Immature natural killer cell (primary cell): ENCODE measurements at places on chromosomes 11 and 22.

GRCh38 chr22:38135133-38135706 lies 24.7 kb upstream of the BAIAP2L2 start:
- DNase-seq: no peak

DNA sequence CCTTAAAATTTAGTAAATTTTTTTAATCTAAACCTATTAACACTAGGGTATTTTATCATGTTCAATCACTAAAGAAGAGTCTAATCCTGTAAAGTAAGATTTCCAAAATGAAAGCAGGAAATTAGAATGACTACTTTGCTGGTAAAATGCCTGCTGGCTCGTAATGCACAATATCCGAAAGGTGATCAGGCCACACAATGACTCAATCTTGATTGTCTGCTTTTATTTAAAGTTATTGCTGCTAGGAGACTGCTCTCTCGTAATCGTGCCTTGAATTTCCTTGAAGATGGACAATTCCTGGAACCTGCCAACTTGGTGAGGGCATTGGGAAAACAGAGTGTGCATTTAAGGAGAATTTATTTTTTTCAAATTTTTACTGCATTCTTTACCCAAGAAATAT lies 1786.5 kb upstream of the RAG2 start:
- no peak for DNase-seq

- no peak for DNase-seq
Observed at GRCh38 chr11:35841733-35842132, 102.1 kb upstream of the LDLRAD3 start.

DNA sequence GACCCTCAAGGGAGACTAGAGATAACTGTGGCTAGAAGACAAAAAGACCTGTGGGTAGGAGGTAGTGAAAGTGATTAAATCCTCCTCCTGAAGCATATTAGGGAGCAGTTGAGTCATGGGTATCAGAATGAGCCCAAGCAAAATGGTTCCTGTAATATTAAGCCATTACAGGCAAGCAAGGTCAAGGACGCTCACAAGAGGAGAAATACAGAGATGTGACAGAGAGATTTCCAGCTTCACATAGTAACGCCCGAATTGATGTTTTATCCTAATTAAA lies 77.7 kb downstream of the FAM76B start:
- DNase-seq: no peak

DNA sequence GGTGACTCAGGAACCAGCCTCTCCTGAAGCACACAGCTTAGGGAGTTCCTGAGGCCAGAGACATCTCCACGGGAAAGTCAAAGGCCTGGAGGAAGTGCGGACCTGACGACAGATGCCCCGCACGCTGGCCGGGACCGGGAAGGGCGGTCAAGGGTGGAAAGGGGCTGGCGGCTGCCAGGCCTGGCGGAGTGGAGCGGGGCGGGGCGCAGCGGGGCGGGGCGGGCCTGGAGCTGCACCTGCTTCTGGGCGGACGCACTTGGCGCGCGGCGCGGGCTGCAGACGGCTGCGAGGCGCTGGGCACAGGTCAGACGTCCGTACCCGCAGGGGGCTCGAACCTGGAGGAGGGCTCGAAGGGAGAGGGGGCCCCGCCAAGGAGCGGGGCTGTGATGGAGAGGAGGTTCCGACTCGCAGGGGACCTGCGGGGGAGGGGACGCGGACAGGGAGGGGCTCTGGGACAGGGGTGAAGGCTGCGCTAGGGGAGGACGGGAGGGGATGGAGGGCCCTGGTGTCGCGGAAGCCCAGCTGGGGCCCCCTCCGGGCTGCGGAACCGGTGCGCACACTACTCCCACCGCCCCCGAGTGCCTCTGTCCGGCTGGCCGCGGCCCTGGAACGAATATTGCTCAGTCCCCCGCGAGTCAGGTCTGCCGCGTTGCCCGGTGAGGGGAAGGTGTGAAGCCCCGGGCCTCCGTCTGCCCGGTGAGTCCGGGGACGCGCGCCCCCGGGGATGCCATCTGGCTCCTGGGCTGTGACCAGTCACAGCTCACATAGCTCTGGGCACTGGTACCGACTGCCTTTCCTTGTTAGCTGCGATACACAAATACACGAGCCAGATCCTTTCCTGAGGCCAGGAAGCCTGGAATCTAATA lies at the start of gene TMEM45B:
TMEM45B (plus strand) TSS at position 253 of the 866 bp plus-strand sequence. CDS start 36,635 bp downstream, outside the sequence.
- DNase-seq: no peak

DNA sequence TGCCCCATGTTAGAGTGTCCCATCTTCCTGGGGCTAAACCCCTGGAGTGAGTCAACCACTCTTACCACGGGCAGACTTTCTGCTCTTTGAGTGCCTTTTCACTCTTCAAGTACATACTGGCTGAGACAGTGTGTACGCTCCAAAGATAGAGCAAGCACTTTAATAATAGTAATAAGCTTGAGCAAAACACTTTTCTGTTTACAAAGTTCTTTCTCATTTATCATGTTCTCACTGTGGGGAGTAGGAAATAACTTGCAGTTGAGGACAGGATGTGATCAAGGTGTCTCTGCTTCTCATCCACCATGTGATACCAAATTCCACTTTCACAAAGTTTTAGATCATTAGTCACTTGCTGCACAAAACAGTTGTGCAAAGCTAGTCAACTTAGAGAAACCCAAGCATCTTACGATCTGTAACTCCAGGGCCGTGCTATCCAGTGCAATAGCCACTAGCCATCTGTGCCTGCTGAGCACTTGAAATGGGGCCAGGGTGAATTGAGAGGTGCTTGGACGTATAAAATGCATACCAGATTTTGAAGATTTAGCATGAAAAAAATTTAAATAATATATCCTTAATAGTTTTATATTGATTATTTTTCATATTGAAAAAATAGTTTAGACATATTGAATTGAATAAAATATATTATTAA lies 135.3 kb downstream of the KIF18A start:
- DNase-seq: no peak

GRCh38 chr22:37898441-37899181 lies 7.5 kb upstream of the MICALL1 start:
- DNase-seq: no peak

DNA sequence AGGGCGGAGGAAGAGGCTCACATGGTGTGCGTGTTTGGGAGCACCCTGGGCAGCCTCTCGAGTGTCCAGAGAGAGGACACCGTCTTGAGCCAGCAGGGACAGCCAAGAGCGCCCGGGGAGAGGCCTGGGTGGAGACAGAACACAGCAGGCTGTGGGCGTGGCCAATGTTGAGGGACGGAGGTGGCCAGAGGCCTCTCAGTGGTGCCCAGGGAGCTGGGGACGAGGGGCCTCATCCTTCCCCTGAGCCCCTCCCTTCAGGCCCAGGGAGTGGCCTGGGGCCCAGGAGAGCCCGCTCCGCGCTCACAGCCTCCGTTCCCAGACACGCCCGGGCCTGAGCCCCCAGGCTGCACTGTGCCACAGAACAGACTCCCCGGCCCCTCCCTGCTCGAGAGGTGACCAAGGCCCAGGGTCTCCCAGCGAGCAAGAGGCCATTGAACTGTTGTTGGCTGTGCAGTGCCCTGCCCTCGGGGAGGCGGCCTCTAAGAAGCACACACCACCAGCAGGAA lies 48.4 kb downstream of the CDKN1C start:
- DNase-seq: no peak

GRCh38 chr11:94849839-94850238 lies 81.7 kb downstream of the AMOTL1 start:
- DNase-seq: no peak

GRCh38 chr22:44427611-44428470 lies 70.2 kb downstream of the RTL6 start:
- DNase-seq: no peak

GRCh38 chr11:68028802-68029545 lies 1.5 kb upstream of the NDUFS8 start:
- no peak for DNase-seq

- no peak for DNase-seq
Observed at GRCh38 chr11:5937868-5938602, 4.0 kb upstream of the OR56A3 start.

DNA sequence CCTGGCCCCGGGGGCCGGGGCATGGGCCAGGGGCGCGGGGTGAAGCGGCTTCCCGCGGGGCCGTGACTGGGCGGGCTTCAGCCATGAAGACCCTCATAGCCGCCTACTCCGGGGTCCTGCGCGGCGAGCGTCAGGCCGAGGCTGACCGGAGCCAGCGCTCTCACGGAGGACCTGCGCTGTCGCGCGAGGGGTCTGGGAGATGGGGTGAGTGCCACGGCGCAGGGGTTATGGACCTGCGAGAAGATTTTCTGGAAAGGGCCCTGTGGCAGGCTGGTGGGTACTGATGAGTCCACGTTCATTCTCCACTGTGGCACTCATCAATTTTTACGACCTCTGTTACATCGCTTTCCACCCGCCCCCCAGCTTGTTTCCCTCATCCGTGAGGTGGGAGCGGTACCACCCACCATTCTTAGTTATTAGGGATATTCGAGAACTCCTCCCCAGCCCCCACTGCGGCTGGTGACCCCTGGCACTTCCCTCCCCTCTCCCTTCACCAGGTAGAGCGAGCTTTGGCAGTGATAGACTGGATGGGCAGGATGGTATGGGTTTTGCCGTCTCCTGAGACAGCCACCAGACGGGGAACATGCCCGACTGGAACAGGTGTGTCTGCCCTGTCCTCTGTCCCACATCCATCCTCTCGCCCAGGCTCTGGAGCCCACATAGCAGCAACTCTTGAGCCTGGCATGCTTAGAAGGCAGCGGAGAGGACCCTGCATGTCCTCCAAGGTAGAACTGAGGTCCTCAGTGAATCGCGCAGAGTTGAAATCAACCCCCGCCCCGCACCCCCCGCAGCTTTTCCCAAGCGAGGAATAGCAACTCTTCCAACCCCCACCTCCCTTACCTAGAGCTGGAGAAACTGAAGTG lies 562 bp downstream of the DGAT2 start:
- no peak for DNase-seq

DNA sequence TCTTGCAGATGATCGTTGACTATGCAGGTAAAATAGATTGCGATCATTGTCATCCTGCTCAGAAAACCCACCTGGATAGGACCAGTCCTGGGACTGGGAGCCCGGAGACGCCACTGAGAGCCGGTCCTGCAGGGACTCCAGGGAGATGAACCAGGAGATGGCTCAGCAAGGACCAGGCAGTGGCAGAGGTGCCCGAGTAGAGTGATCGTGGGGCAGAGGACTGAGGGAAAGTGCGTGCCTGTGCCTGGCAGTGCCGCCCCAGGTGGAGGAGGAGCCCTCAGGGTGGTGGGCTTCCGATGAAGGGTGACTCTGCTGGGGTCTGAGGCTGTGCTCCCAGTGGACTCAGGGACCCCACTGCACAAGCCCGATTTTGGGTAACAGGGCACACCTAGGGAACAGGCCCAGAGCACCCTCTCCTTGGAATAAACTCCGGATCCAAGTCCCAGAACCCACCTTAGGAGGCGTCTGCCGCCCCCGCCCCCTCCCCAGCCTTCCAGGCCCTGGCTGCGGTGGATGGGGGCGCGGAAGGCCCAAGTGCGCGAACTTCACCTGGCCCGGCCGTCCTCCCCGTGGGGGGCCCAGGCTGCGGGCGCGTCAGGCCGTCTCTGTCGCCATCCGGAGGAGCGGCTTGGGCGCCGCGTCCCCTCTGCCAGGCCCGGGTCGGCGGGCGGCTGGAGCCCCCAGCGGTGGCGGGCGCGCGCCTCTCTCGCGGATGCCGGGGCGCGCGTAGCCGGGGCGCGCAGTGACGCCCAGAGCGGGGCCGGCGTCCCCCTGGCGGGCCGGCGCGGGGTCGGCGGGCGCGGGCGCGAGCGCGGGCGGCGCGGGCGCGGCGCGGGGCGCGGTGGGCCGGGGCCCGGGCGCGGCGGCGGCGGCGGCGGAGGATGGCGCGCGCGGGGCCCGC lies 1338.8 kb downstream of the BRD1 start:
- no peak for DNase-seq

DNA sequence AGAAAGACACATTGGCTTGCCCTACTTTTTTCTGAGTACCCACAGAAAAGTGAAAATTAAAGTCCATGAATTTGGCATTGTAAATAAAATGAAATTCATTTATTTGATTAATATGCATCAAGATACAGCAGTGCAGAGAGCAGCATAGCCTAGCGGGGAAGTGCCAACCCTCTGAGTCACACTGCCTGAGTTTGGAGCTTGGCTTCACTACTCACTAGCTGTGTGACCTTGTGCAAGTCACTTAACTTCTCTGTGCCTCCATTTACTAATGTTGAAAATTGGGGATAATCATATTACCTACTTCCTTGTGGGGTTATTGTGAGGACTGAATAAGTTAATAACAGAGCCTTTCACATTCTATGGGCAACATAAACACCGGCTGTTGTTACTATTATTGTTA lies 111.5 kb upstream of the CSNK2A3 start:
- DNase-seq: no peak

DNA sequence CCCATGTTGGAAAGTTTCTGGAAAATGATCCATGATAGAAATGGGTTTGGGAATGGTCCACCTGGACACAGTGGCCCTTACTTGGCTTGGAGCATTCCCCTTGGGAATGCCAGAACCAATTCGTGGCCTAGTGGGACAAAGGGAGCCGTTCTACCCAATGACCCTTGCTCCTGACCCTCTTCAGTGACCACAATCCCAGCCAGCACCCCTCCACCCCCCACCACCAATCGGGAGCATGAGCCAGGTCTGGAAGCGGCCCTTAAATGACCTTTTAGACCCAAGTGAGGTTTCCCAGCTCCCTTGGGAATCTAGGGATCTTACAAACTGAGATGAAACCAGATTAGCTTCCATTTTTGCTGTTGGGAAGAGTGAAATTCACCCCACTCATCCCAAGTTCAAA lies 51.3 kb upstream of the CDON start:
- DNase-seq: no peak

DNA sequence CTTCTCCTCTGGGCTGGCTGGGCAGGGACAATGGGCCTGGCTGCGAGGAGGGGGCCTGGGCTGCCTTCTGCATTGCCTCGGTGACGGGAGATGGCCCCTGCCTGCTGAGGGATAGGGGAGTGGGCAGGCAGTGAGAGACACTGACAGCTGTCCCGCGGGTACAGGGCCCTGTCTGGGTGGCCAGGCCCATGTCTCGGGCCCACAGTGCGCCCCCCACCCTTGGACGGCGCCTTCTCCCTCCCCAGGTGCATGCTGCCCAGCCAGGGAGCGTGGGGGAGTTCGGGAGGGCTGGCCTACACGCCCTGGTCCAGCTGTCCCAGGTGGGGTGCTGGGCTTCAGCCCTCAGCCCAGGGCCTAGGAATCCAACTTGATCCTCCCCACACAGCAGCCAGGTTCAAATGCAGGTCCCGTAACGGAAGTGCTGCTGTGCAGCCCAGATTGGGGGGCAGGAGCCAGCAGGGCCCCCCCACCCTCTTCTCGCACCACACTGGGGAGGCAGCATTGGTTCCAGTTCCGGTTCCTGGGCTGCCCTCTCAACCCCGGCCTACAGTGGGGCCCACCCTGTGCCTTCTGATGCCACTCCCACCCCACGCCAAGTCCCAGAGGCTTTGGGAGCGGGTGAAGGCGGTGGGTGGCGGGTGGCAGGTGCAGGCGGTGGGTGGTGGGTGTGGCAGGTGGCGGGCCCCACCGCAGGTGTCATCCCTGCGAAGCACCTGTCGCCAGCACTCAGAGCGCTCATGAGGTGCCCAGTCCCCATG lies 7.3 kb upstream of the TSSC4 start:
- no peak for DNase-seq

DNA sequence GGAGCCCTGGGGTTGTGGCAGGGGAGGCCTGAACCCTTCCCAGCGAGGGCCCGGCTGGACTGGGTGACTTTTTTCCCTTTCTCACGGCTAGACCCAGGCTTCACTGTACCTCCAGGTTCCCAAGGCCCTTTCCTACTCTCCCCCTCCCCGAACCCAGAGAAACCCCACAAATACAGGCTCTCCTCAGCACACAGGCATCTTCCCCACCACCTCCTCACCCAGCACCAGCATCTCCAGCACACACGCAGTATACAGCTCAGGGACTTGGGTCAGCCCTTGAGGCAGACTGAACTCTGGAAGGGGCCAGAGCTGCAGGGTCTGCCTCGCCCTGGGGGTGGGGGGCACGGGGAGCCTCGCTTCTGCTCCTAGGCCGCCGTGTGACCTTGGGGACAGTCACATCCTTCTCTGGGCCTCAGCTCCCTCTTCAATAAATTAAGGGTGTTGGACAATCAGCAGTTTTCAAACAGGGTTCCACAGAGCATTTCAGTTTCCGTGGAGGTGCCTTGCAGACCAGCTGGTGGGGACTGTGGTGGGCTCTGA lies 4.5 kb downstream of the TMPRSS13 start:
- no peak for DNase-seq
